ENCODE measurements at places on chromosomes 12 and 14.

DNA sequence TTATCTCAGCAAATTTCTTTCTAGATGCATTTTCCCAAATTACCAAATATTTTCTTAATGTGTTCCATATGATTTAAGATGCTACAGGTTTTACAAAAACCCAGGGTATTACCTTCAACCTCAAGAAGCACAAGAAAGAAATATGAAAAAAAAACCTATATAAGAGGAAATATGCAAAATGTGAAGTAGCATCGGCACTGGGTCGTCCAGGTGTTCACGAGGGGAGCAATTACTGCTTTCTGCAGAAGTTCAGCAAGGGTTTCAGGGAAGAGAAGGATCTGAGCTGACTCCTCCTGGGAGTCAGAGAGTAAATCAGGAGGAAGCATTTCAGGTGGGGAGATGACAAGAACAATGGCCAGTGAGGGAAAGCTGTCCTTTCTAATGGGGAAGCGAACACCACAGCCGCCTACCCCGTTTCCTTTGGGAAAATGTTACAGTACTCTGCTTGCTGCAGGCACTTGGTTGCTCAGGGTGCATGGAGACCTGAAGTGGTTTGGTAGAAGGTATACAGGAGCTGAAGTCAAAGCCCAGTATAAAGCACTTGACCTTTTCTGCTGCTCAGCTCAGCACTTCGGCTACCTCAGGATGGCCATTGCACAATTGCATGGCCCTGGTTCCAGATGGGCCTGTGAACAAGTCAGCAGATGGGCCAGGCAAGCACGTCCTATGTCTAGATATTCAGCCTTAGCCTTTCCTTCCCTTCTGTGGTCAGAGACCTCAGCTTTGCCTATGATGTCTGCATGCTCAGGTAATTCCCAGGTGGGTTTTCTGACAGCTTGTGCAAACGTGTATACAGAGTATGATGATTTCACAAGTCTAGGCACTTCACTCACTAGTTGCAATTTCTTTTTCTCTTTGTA is 155.6 kb downstream of the PAX9 start:
- no peak for DNase-seq

- peak; percentile 26 for DNase-seq
Observed at GRCh38 chr14:78595797-78596196, 425.6 kb downstream of the NRXN3 start.

- no peak for DNase-seq
Observed at GRCh38 chr14:95871531-95871930, 5.1 kb upstream of the TUNAR start.

- DNase-seq: no peak
Observed at GRCh38 chr14:29896354-29896821, 31.3 kb downstream of the PRKD1 start.

GRCh38 chr12:15829949-15830348 is 40.8 kb upstream of the EPS8 start:
- no peak for DNase-seq

DNA sequence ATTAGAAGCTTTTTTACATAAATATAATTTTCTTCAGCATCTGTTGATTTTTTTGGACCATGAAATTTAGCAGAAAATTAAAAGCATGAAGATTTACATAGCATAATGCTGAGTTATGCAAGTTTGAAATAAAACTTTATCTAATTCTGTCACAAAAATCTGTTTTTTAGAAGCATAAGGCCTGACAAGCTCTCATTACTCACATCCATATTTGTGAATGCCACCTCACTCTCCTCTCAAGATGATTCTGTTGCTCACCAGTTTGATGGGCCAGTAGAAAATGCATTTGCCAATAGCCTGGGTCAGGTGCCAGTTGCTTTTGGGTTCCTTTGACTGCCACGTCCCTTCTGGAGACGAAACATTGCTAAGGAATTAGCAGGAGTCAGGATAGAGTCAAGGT is 181.5 kb upstream of the ATP2B1 start:
- no peak for DNase-seq

GRCh38 chr12:80684077-80684495 is 23.3 kb upstream of the MYF6 start:
- DNase-seq: no peak

GRCh38 chr14:61517911-61518384 is 177.4 kb upstream of the HIF1A start:
- no peak for DNase-seq

GRCh38 chr12:89770391-89770790 is 61.8 kb upstream of the ATP2B1 start:
- DNase-seq: no peak

DNA sequence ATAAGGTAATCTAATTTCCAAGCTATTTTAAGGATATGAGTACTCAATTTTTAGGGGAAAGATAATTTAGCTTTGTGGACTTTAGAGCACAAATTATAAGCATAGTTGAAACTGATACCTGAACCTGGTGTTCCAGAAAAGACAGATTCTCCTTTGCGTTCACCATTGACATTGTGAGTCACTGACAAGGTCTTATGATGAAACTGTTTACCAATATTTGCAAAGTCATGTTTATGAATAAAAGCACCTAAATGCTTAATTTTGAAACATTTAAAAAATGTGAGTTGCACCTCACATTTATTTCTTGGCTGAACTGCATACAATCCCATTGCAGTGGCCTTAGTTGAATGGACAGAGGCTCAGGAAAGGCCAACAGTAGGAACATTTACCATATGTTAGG is 3.9 kb downstream of the BCAT1 start:
- no peak for DNase-seq

- DNase-seq: no peak
Observed at GRCh38 chr14:101039755-101040138, 136.2 kb upstream of the RTL1 start.

DNA sequence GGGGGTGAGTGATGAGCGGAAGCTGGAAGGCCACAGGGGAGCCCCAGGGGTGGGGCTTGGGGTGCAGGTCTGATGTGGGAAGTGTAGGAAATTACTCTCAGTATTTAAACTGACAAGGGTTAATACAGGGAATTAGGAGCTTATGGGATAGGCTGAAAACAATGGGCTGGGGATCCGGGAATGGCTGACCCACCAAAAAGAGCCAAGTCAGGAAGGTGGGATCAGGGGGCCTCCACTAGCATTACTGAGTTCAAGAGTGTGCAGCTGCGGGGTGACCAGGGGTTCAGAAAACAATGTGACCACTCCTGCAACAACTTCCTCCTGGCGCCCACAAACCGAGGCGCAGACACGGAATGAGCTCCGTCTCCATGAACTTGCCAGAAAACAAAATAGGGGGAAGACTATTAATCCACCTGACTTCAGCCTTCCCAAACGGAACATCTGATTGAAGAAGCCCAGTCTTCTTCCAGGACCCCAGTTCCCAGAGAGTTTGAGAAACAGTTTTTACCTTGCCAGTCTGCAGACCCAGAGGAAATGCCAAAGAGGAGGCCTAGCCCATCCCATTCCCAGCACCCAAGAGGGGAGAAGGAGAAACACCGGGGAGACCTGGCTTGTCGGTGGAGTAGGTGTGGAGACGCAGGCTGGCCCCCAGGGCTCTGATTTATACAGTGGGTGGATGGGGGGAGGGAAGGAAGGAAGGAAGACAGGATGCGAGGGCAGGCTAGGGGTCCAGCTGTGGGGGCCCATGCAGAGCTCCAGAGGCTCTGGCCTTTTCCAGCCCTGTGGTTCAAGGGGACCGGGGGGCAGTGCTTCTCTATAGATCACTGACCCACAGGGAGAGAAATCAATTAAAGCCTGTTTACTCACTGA is 16.5 kb upstream of the YY1 start:
- no peak for DNase-seq

- DNase-seq: no peak
Observed at GRCh38 chr14:79487632-79488031, 723.7 kb downstream of the DIO2 start.

- DNase-seq: no peak
Observed at GRCh38 chr12:68699486-68699885, 12.7 kb downstream of the NUP107 start.

- DNase-seq: peak; percentile 41
Observed at GRCh38 chr12:39619316-39619659, 315 bp downstream of the ABCD2 start.

Measured in NCI-H1105 (cell line).